ENCODE measurements at places on chromosomes 7 and 10.

DNA sequence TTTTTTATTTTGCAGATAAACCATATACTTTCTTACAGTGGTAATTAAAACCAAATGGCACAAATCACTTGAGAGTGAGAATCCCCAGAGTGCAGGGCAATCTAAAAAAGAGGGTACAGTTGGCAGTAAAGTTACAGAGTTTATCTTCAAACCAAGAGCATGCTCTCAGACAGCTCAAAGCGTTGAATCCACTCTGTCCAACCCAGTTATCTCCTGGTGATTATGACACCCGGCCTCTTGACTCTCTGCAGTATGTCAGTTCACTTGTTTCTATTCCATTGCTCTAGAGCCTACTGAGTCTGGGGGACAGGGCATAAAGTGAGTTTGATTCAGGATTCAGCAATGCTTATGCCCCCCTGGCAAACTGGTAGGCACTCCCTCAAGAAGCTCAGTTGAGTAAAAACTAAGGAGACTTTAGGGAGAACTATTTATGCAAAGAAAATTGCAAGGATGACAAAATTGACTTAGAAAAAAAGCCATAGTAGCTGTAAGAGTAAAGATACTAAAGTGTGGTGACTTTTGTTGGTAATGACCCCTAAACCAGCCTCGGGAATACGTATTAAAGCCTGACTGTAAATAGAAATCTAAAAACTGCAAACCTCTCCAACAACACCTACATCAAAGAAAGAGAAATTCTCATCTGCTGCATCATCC is 55.5 kb downstream of the COL1A2 start:
- DNase-seq = no peak

GRCh38 chr7:158754746-158755444 is 50.3 kb upstream of the NCAPG2 start:
- DNase-seq = no peak

- DNase-seq = no peak
These were observed 26.4 kb downstream of the MBL2 start for GRCh38 chr10:52746169-52746568.

DNA sequence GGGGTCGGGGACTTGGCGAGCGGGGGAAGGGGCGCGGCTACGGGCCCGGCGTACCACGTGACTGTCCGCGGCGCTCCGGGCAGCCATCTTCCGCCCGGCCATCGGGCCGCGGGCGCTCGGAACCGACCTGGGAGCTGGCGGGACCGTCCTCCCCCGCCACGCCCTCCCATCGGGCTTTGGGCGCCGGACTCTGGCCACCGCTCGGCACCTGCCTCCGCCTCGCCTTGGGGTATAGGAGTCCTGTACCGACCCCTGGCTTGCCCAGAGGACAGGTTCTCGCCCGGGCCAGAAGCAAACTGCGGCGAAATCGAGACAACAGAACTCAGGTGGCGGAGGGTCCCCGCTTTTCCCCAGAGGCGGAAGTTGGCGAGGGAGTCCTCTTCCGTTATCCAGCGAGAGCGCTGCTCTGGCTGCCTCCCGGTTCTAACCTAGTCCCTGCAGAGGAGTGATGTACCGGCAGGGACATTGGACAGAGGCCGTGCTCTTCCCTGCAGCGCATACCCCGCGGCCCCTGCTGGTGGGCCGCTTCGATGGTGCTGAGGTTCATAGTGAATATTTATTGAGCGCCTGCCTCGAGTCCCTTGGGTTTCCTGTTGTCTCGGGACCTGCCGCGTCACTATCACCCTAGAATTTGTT is 1.2 kb upstream of the SGMS1 start:
- DNase-seq = peak; percentile 70

DNA sequence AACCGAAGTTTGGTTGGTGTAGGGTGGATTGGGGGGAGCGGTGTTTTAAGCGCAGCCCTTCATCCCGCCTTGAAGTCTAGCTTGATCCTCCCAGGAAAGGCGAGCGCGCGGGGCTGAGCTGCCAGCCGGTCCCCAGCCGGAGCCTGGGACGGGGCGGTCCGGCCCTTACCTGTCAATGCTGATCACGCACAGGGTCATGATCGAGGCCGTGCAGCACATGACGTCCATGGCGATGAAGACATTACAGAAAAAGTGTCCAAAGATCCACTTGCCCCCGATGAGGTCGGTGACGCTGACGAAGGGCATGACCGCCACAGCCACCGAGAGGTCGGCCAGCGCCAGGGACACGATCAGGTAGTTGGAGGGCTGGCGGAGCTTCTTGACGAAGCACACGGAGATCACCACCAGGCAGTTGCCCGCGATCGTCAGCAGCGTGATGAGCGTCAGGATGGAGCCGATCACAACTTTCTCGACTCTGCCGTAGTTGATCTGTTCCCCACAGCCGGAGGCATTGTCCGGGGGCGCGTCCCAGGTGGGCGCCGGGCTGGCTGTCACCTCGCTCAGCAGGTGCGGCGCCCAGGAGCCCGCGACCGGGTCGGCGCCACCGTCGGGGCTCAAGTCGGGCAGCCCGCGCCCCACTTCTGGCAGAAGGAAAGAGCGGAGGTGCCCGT is 740 bp downstream of the HTR7 start:
- no peak for DNase-seq

GRCh38 chr7:157499121-157499834 is 162.5 kb downstream of the DNAJB6 start:
- DNase-seq = no peak

Measured in HL-60 (cell line).